ENCODE measurements at places on chromosomes 7 and 10.
A peak's percentile ranks its signal among the peaks of the same experiment; 100 is the strongest.

- DNase-seq = no peak
Measured at GRCh38 chr7:23539494-23539907, 7.7 kb upstream of the TRA2A start.

GRCh38 chr7:70719125-70719524 lies 412.8 kb upstream of the GALNT17 start:
- DNase-seq = no peak

GRCh38 chr7:121475806-121476205 lies 79.7 kb upstream of the FAM3C start:
- DNase-seq = no peak

GRCh38 chr7:135541029-135541428 lies 16.7 kb upstream of the NUP205 start:
- DNase-seq = no peak

- DNase-seq = no peak
Measured at GRCh38 chr7:92698237-92698841, 108.1 kb upstream of the FAM133B start.

DNA sequence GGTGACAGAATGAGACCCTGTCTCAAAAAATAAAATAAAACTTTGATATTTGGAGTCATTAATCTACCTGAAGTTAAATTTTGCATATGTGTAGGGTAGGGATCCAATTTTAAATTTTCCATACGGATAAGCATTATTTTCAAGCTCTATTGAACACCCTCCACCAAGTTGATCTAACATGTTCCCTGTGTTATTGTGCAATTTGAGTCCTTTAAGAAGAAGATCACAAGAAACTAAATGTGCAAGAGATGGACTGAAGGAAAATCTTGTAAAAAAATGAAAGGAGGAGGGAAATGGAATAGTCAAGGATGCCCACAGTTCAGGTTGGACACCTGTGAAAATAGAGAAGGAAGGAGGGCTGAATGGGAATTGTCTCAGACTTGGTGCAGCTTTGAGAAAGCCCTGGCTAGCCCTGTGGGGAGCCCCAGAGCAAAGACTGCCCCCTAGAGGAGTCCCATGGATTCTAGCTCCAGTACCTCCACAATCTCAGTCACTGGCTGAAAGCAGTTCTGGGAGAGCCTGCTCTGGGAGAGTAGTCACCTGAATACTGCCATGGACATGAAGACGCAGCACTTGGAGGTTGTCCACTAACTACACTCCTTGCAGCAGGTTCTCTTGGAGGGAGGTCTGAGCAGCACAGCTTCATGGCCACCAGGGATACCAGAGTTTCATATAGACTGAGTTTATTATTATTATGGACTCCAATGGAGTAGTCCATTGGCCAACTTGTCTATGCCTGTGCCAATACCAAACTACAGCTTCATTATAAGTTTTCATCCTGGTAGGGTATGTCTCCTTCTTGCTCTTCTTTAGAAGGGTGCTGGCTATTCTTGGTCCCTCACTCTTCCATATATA lies 5.7 kb upstream of the TIAL1 start:
- DNase-seq = no peak

GRCh38 chr7:117872561-117873309 lies 506 bp downstream of the CTTNBP2 start:
- no peak for DNase-seq

- no peak for DNase-seq
Measured at GRCh38 chr10:36455526-36456133, 669.8 kb upstream of the ANKRD30A start.

GRCh38 chr7:29284696-29285443 lies 90.3 kb downstream of the CHN2 start:
- no peak for DNase-seq

DNA sequence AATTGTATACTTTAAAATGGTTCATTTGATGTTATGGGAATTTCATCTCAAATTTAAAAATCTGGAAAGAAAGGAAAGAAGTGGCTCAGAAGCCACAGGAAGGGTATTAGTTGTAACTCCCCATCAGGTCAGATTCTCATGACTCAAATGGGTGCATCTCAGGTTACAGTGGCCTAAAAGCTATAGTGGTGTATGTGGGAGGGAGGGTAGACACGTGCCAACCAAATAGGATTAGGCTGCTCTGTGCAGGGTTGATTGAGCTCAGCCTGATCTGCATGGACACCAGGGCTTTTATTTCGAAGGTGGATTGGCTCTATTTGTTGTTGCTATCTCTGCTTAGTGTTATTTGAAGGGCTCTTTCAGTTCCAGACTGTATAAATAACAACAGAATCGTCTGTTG lies 121.5 kb upstream of the PRR15 start:
- no peak for DNase-seq

- DNase-seq = no peak
Measured at GRCh38 chr7:17882685-17883084, 57.6 kb downstream of the SNX13 start.

- no peak for DNase-seq
Measured at GRCh38 chr10:8060010-8060703, 5.7 kb downstream of the GATA3 start.

GRCh38 chr10:3948843-3949242 lies 163.8 kb upstream of the KLF6 start:
- DNase-seq = peak; percentile 63

DNA sequence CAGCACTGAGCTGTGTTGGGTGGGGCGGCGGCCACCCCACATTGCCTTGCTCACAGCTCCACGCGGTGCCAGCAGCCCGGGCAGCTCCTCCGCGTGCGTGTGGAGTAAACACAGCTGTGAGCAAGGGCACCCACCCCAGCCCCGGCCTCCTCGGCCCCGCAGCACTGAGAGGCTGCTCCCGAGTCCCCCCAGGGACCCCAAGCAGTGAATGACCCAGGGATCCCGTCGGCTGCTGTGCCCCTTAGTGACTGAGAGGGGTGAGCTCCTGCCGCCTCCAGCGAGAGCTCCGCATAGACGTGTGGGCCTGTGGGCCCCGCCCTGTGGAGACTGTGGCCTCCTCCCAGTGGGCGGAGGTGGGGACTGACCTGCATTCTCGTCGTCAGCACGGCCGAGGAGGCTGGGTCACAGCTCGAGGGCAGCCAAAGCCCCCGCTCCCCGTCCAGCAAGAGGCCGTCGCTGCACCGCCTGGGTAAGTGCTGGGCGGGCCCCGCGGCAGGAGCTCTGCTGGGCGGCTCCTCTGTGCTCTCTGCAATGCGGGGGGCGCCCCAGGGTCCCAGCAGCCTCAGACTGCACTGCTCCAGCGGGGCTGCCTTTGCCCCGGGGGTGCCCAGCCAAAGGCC lies 29.9 kb upstream of the UTF1 start:
- DNase-seq = no peak

Data from central memory CD8-positive, alpha-beta T cell (primary cell).